ENCODE measurements at places on chromosomes 6 and 20. TPM values are rescaled to one million over a fixed set of nuclear protein-coding genes. Genes with fewer than 3 reads are reported as not detected.

The BTNL2 gene
- total RNA-seq = not detected

The SLC32A1 gene
- not detected for total RNA-seq

The RNASET2 gene
- total RNA-seq = 8.1 TPM

The CCR6 gene
- not detected for total RNA-seq

The PI16 gene
- not detected for total RNA-seq

The HAO1 gene
- total RNA-seq = not detected

The L3MBTL1 gene
- total RNA-seq = 2.6 TPM

The TRIM40 gene
- not detected for total RNA-seq

The C20orf144 gene
- under 0.01 TPM for total RNA-seq

The THBD gene
- total RNA-seq = 9.2 TPM

The LY6G6D gene
- not detected for total RNA-seq

The PAX1 gene
- total RNA-seq = not detected

The SAMD10 gene
- total RNA-seq = 3.2 TPM

The HLA-DMA gene
- total RNA-seq = 0.44 TPM

The EBF4 gene
- 3.8 TPM for total RNA-seq

The PNLDC1 gene
- not detected for total RNA-seq

The CEP162 gene
- total RNA-seq = 3.3 TPM

The KIF25 gene
- under 0.01 TPM for total RNA-seq

The TNNC2 gene
- not detected for total RNA-seq

The VTA1 gene
- 13.5 TPM for total RNA-seq

The SOX18 gene
- total RNA-seq = 29.6 TPM

The NKAPL gene
- total RNA-seq = 0.22 TPM

The ASIP gene
- total RNA-seq = not detected

The CNBD2 gene
- 3.3 TPM for total RNA-seq

The SMLR1 gene
- not detected for total RNA-seq

The KIF13A gene
- 23.3 TPM for total RNA-seq

The MTO1 gene
- 14.6 TPM for total RNA-seq

The DCDC2 gene
- not detected for total RNA-seq

The COL9A3 gene
- total RNA-seq = 0.99 TPM

The TMEM14B gene
- 44.9 TPM for total RNA-seq

The PSMB8 gene
- 57.8 TPM for total RNA-seq

The FAXC gene
- total RNA-seq = 1.3 TPM

The CAP2 gene
- total RNA-seq = 0.87 TPM

The BEND6 gene
- not detected for total RNA-seq

The EPM2A gene
- total RNA-seq = 10.5 TPM

The TRIM10 gene
- under 0.01 TPM for total RNA-seq

The KCNS1 gene
- total RNA-seq = under 0.01 TPM

The TFAP2C gene
- total RNA-seq = not detected

The RSPH3 gene
- total RNA-seq = 3.6 TPM
